Activated CD4-positive, alpha-beta T cell treated with anti-CD3 and anti-CD28 coated beads, Interleukin-2, amount 10 ng/mL, durations not matched to agents 7 days and 5 days (primary cell): ENCODE measurements at places on chromosomes 4 and X. TPM values are rescaled to one million over a fixed set of nuclear protein-coding genes. Genes with fewer than 3 reads are reported as not detected.

- DNase-seq = no peak
These were observed 539 bp upstream of the SPCS3 start for GRCh38 chr4:176319151-176319703.

- no peak for DNase-seq
These were observed 25.5 kb upstream of the MYOZ2 start for GRCh38 chr4:119110121-119110520.

DNA sequence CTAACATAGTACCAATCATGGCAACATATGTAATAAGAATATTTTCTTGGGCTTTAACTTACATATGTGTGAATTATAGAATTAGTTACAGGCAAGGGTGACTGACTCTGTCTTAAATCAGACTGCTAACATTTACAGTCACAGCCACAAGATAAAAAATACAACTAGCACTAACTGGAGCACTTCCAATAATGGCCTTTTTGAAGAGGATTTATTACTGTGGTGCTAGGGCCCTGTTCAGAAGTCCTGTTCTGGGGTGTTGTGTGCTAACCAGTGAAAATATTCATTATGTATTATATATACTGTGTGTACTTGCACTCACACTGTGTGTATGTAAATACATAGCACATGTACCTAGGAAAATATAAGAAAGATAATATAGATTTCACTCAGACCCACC, 1611.2 kb downstream of the PCDH18 start:
- DNase-seq = no peak

FAM184B gene
- total RNA-seq = not detected

- DNase-seq = no peak
These were observed 72.3 kb downstream of the IGSF1 start for GRCh38 chrX:131216828-131217227.

YY2 gene
- total RNA-seq = 2.0 TPM

RADX gene
- 7.8 TPM for total RNA-seq

DNA sequence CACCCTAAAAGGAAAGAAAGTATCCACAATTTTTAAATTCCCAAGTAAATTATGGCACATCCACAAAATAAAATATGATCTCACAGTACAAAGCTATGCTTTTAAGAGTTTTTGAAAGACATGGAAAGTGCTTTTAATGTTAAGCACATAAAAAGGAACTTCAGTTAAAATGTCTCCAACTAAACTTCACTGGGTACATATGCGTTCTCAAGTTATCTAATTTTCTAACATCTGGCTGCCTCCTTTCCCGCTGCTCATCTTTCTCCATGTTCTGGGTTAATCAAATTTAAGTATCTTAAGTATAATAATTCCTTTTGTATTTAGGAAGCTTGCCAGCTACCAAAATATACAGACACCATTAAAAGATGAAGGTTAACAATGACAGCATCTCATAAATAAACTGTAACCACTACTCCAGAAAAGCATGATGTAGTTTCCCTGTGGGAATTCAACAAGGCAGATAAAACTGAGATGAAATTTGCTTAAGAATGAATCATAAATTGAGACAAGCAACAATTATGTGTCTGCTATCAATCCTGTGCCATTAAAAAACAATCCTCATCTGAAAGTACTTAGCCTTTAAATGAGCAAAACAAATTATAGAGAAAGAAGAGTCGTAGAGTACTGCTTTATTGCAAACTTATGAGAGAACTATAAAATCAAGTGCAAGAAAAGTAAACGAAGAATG, 25.1 kb downstream of the PRSS12 start:
- no peak for DNase-seq

DNA sequence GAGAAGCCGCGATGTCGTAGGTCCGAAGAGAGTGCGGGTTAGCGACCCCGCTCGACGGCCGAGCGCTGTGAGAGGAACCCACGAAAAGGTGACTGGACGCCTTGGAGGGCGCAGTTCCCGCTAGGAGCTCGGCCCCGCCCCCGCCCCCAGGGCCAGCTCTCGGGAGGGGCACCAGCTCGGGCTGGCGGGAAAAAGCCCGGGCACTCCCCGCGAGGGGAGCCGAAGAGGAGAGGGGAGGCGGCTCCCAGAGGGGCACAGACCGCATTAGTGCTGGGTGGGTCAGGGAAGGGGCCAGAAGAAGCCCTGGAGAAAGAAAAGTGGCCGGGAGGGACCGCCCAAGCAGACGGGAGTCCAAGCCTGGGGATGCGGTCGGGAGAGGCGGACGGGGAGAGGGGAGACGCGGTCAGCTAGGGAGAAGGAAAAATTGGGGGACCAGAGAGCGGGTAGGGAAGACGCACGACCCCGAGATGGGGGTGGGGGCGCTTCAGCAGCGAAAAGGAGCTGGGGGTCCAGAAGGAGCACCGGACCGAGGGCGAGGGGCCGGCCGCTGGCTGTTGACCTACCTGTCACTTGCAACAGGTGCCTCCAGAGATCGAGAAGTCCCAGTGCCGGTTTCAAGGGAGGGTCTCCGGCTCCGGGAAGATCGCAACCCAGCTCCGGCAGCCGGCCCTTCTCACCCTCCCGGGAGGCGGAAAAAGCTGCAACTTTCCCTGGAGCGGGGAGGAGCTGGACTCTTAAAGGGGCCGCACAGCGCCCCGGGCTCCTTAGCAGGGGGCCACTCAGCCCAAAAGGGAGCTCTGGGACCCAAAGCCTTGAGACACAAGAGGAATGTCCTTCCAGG, at the start of gene SYTL4:
Gene SYTL4, minus strand, starts transcription at position 681 of the 841 bp plus-strand sequence. CDS start 30,084 bp downstream, outside the sequence.
- no peak for DNase-seq

DNA sequence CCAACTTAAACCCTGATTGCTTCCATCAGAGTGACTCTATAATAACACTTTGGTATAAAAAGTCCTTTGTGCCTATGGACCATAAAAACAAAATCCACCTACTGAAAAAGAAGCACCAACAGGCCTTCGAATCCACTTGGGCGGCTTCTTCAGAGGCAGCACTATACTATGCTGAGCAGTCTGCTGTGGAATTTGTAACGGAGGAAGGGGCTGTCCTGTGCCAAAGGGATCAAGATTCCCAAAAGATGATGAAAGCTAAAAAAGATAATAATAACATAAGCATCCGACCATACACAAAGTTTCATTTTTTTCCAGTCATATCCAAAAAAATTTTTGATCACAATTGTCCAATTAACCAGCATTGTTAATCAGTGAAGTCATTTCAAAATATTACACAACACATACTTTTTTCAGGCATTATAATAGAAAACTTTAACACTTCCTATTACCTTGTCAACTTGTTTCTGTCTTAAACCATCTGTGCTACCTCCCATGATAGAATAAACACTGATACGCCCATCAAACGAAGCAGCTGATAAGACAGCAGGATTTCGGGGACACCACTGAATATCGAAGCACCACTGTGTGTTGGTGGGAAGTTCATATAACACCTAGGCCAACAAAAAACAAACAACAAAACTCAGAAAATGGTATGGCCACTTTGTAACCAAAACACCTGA, 24.1 kb downstream of the SEC31A start:
- no peak for DNase-seq

PLAC8 gene
- 418 TPM for total RNA-seq
